H1 (cell line): ENCODE measurements at places on chromosomes 7 and 10. TPM values are rescaled to one million over a fixed set of nuclear protein-coding genes. Genes with fewer than 3 reads are reported as not detected.

TAS2R41 gene
- total RNA-seq, result not detected in 2 replicates

DNA sequence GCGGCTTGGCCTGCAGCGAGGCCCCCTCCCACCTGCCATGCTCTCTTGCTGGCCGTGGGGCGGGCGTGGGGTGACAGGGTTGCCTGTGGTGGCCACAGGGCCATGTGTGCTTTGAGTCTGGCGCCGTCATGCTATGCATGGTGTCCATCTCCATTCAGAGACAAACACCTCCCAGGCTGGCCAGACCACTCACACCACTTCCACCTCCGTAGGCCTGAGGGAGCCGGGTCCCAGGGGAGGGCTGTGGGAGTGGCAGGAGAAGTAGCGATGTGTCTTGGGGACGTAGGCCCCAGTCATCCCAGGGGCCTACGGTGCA lies 65.5 kb downstream of the DNAJB6 start:
- H3K27me3 ChIP-seq, result no peaks in the 10 kb centered on the region
- H3K27ac ChIP-seq, result no peak overlapping the region
- peaks cover 2% of the 10 kb centered on the region; the same call in 1 of the 2 replicates for H3K4me1 ChIP-seq
- peaks cover 8% of the 10 kb centered on the region for H3K36me3 ChIP-seq

- no peak for DNase-seq
- H3K27ac ChIP-seq, result no peak overlapping the region; the same call in 1 of the 2 replicates
- H3K4me3 ChIP-seq, result peak overlapping the region; percentile 3; the same call in 1 of the 2 replicates
- H3K27me3 ChIP-seq, result no peaks in the 10 kb centered on the region
These were observed 4.8 kb downstream of the FGFR2 start for GRCh38 chr10:121593281-121594075.

- H3K27ac ChIP-seq, result no peak overlapping the region
- no peaks in the 10 kb centered on the region for H3K27me3 ChIP-seq
- no peaks in the 10 kb centered on the region for H3K36me3 ChIP-seq
- DNase-seq, result no peak
These were observed 2.9 kb downstream of the DEPP1 start for GRCh38 chr10:44975431-44976331.

NRP1 gene
- total RNA-seq, result 2.1 TPM in 2 replicates

BAG3 gene
- total RNA-seq, result 13.3 and 14.6 TPM in 2 replicates

DNA sequence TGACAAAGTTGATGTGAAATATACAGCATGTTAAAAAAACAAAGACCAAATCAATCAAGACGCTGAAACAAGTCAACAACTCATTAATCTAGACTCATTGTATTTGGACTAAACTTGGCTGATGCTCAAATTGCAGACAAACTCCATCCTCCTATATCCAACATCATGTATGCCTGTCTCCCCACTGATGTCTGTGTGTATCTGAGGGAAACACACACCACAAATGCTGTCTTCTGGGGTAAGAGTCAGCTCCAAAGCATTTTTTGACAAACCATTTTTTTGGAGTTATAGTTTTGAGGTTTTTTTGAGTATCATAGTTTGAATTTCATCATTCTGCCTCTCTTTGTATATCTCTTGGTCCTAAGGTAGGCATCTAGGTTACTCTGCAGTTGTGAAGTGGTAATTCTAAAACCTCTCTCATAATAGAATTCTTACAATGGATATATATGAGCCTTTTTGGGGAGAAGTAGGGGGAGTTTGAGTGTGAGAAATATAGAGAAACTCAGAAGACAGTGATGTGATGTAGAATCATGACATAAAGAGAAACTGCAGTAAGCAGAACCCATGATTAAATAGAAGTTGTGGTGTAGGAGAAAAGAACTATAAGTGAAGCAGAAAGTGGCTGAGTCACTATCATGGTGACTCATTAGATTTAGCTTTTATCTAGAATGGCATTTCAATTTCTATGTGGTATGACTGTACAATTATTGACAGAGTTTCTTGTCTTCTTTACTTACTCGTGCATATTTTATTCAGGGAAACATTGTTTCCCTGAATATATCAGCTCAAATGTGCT lies 1531.1 kb upstream of the LRRTM3 start:
- H3K4me3 ChIP-seq, result no peak overlapping the region
- DNase-seq, result no peak
- H3K36me3 ChIP-seq, result no peaks in the 10 kb centered on the region

- no peaks in the 10 kb centered on the region for H3K4me1 ChIP-seq
- no peaks in the 10 kb centered on the region for H3K36me3 ChIP-seq
- H3K4me3 ChIP-seq, result no peak overlapping the region
- H3K27me3 ChIP-seq, result no peaks in the 10 kb centered on the region
These were observed 38.6 kb upstream of the RSBN1L start for GRCh38 chr7:77657427-77658224.

DNA sequence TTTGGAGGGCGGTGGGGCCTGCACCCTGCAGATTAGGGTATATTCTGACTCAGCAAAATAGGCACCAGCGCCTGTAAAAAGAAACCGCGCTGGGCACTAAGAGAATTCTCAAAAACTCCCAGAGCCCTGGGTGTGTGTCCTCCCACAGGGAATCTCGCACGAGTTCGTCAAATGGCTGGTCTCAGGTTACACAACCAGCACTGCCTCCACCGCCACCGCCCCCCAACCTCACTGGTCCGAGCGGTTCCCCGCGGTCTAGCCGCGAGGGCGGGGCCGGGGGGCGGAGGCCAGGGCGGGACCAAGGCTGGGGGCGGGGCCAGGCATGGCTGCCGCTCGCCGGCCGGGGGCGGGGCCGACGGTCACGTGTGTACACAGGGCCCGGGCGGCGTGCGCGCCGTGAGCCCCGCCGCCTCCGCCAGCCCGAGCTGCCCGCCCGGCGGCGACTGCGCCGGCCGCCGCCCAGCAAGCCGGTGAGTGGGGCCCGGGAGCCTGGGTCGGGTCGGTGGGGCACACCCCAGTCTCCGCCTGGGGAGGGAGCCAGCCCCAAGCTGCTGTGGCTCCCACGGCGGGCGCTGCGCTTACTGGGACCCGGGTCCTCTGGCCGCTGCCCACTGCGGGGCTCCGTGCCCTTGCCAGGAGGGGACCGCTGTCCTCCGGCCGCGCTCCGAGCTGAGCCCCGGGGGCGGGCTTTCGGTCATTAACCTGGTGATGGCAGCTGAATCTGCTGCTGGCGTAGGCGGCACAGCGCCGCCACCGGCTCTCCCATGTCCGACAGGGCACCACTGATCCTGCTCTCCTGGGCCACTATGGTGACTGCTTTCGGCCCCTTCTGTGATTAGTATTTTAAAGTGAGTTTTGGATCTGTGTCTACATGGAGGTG lies at the start of gene GPR146:
GPR146 (plus strand) TSS at position 358 of the 880 bp plus-strand sequence. CDS start 12,970 bp downstream, outside the sequence.
- peak; percentile 74 for DNase-seq
- H3K27me3 ChIP-seq, result no peaks in the 10 kb centered on the region
- H3K4me1 ChIP-seq, result peaks cover 17% of the 10 kb centered on the region
- H3K27ac ChIP-seq, result peak within 1 kb of the TSS; percentile 81

BUD31 gene
- 114 and 121 TPM in 2 replicates for total RNA-seq

PRXL2A gene
- total RNA-seq, result 58.3 and 60.1 TPM in 2 replicates

DNA sequence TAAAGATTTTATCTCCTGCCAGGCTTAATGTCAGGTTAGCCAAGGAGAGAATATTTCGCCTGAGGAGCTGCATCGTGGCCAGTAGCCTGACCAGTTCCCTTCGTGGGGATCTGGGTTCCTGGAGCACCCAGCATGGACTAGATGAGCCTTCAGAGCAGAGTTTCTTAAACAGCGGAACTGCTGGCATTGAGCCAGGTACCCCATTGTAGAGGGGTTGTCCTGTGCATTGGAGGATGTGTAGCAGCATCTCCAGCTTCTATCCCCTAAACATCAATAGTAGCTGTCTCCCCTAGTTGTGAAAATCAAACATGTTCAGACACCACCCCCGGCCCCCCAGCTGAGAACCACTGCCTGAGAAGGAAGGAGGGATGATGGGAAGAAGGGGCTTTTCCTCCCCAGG lies 36.2 kb downstream of the CDHR3 start:
- H3K4me1 ChIP-seq, result no peaks in the 10 kb centered on the region
- no peak for DNase-seq
- H3K4me3 ChIP-seq, result no peak overlapping the region
- H3K27ac ChIP-seq, result no peak overlapping the region
- no peaks in the 10 kb centered on the region for H3K36me3 ChIP-seq
- H3K27me3 ChIP-seq, result no peaks in the 10 kb centered on the region

DNA sequence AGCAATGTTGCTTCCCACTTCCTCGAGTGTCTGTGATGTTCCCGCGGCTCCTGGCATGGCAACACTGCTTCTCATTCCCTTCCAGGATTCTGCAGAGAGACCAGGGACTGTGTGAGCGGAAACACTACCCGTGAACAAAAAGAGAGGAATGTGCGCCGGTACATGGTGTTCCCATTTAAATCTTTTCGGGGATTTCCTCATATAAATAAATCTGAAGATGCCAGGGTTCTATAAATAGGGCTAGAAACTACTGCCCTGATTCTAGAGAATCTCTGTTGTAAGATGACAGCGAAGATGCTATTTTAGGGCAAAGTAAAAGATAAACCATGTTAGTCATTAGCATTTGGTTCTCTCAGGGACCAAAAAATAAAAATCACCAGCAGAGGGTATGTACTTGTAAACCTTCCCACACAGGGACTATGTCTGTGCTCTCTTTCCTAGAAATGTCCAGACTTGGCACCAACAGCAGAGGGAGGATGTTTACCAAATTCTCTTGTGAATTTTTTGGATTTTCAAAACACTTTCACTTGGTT lies 92.2 kb upstream of the DDC start:
- H3K4me1 ChIP-seq, result no peaks in the 10 kb centered on the region
- no peak overlapping the region for H3K4me3 ChIP-seq
- H3K36me3 ChIP-seq, result 0 out of 2 replicates have a peak, but pooled peaks cover 6% of the 10 kb centered on the region
- no peaks in the 10 kb centered on the region for H3K27me3 ChIP-seq

DNA sequence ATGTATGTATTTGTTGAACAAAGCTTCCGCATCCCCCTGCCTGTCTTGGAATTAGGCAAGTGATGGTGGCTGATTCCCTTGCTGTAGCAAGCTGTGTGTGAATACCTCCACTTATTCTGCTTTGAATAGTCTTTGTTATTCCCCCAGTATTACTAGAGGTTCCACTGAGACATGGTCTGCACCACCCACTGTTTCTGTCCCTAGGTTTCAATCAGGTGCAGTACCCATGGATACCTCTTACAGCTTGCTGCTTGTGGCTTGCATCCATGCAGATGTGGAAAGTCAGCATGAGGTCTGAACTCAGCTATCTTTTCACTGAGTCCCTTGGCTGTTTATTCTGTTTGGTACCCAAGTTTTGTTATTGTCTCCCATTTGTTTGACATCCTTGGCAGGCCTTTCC lies 447.4 kb downstream of the GRM8 start:
- no peak overlapping the region for H3K4me3 ChIP-seq
- no peaks in the 10 kb centered on the region for H3K4me1 ChIP-seq
- DNase-seq, result no peak
- H3K27me3 ChIP-seq, result no peaks in the 10 kb centered on the region
- H3K36me3 ChIP-seq, result no peaks in the 10 kb centered on the region
- no peak overlapping the region for H3K27ac ChIP-seq

COL26A1 gene
- total RNA-seq, result 68.8 and 71.4 TPM in 2 replicates

GRCh38 chr10:76185471-76186301 lies 754.3 kb downstream of the LRMDA start:
- H3K27me3 ChIP-seq, result no peaks in the 10 kb centered on the region
- no peaks in the 10 kb centered on the region for H3K4me1 ChIP-seq
- DNase-seq, result no peak
- H3K36me3 ChIP-seq, result no peaks in the 10 kb centered on the region
- no peak overlapping the region for H3K4me3 ChIP-seq

DNA sequence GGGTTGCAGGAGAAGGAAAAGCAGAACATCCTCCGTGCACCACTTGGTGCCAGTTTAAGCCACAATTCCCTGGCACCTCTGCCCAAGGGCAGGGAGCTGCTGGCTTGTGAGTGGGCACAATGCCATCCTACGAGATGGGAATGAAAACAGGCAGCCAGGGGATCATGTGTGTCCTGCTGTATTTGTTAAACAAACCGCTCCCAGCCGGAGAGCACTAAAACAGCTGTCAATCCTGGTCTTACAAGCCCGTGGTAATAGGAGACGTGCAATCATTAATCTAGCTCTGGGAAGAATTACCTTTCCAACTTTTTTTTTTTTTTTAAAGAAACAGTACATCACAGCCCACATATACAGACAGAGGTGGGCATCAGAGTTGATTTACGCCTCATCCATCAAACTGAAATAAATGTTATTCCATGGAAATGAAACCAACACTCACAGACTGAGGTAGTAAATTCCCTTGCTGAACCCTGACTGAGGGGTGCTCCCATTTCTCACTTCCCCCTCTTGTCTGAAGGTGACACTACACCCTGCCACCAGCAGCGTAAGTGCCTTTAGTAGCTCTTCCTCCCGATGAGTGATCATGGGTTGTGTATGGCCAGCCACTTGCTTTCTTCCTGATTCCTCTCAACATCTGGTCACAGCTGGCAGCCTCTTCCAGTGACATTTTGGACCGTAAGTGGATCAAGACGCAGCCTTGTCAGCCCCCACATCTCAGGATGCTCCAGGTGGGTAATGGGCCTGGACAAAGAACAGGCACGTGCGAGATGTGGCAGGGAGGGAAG lies 143.8 kb downstream of the TEX36 start:
- H3K27ac ChIP-seq, result no peak overlapping the region
- no peaks in the 10 kb centered on the region for H3K27me3 ChIP-seq
- DNase-seq, result no peak
- no peaks in the 10 kb centered on the region for H3K4me1 ChIP-seq
- no peak overlapping the region for H3K4me3 ChIP-seq

DNA sequence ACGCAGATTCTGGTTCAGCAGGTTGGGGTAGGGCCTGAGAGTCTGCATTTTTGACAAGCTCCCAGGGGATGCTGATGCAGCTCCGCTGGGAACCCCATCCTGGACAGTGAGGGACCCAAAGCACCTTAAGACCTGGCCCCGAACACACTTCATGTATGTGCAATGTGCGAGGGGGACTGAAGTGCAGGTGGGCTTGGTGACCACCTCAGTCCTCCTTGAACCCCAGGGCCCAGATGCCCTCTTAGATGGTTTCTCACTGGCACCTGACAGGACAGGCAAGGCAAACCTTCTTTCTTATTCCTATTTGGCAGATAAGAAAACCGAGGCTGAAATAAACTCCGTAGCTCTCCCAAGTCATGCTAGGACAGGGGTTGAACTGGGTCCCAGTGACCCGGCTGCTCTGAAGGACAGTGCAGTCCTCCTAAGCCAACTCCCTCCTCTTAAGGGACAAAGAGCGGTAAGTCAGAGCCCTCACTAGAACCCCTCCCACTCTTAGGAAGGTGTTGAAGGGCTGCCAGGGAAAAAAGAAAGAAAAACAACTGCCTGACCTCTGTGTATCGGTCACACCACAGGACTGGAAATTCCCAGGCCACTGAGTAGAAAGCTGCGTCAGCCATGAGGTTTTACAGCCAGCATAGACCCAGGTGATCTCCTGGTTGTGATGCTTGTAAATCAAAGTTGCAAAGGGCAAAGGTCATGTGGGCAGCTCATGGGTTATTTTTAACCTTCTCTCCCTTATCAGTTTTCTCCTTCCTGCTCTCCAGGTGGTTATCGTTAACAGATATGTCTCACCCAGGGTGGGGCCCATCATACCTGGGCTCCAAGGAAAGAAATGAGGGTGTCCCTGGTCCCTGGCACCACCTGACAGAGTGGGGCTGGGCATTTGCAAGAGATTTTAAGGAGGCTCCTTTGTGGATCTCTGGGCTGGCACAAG lies 90.9 kb upstream of the SMNDC1 start:
- no peak overlapping the region for H3K27ac ChIP-seq
- no peaks in the 10 kb centered on the region for H3K36me3 ChIP-seq
- no peak for DNase-seq
- H3K4me3 ChIP-seq, result no peak overlapping the region
- no peaks in the 10 kb centered on the region for H3K27me3 ChIP-seq
